ENCODE measurements at places on chromosomes 2 and 18.

- DNase-seq: no peak
These were observed 39.6 kb upstream of the PDK1 start for GRCh38 chr2:172516299-172516698.

- no peak for DNase-seq
These were observed 42.6 kb downstream of the PNO1 start for GRCh38 chr2:68200157-68200787.

DNA sequence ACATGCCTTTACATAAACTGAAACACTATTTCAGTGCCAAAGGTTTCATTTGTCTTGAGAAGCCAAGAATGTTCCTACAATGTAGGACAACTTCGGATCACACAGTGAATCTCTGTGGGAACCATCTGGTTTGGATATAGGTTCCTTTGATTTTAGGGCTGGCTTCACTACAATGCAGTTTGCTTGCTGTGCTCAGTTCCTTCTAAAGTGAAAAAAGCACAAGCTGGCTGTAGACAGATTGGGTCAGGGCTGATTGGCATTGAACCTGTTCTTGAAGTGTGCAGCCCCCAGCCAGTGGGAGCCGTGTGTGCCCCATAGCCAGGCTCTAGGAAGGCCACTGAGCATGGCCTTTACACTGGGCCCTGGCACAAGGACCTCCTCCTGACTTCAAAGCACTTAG, 167.9 kb upstream of the HNRNPA3 start:
- DNase-seq: no peak

- no peak for DNase-seq
These were observed 13.6 kb downstream of the STPG4 start for GRCh38 chr2:47141520-47141919.

GRCh38 chr18:51789871-51790270, 550.1 kb upstream of the DCC start:
- DNase-seq: no peak

- DNase-seq: no peak
These were observed 138.4 kb upstream of the COL3A1 start for GRCh38 chr2:188835821-188836220.

- DNase-seq: no peak
These were observed 192.4 kb downstream of the AFF3 start for GRCh38 chr2:99949963-99950362.

GRCh38 chr18:12996661-12997292, 5.6 kb downstream of the CEP192 start:
- DNase-seq: no peak

DNA sequence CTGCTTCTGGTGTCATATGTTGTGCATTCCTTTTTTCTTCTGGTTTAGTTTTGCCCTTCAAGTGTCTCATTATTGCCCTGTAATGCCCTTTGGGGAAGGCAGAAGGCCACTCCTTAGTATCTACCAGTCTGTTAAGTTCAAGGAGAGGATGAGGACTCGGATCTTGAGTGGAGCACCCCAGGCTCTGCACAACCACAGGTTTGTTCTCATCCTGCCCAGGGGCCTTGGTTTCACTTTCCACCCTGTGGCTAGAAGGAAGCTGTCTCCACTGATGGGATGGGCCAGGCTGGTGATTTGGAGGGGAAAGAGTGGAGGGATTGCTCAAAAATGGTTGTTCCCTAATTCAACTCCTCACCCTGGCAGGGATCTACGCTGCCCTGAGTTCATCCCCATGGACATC, 30.2 kb upstream of the RAB11FIP5 start:
- DNase-seq: no peak

- DNase-seq: no peak
These were observed 86.8 kb upstream of the TFPI start for GRCh38 chr2:187640926-187641510.

DNA sequence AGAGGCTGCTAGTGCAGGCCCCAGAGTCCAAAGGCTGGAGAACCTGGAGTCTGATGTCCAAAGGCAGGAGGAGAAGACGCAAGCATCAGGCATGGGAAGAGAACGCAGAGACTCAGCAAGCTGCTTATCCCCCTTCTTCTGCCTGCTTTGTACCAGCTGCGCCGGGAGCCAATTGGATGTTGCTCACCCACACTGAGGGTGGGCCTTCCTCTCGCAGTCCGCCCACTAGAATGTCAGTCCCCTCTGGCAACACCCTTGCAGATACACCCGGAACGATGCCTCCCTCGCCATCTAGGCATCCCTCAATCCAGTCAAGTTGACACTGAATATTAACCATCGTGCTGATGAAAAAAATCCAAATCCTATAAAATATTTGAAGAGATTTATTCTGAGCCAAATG, 141.6 kb downstream of the TWIST2 start:
- no peak for DNase-seq

- DNase-seq: no peak
These were observed 122.4 kb upstream of the ZNF236 start for GRCh38 chr18:76699923-76700322.

- no peak for DNase-seq
These were observed 65.2 kb upstream of the RNF152 start for GRCh38 chr18:61957801-61958516.

DNA sequence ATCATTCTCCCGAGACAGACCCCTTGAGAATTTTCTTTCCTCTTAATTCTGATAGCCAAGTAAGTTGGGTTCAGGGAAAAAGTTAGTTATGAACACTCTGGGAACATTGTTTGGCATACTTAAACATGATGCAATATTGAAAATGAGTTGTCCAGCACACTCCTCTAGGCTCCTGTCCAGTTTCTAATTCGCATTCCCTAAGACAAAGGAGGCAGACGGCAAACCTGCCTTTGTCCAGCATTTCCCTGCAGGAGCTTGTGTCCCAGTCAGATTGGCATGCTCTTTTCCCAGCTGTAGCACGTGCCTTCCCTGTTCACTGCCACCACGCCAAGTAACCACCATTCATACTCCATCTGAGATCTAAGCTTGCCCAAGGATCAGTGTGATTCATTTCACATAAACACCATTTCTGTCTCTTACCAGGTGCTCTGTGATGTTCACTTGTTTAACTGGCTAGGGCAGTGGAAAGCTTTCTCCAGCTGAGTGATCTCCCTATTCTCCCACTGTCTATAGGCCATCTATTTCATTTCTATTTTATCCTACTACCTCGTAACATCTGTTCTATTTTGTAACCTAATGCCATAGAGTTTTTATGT, 150.0 kb upstream of the EPB41L3 start:
- DNase-seq: no peak

- peak; percentile 58 for DNase-seq
These were observed 6.8 kb upstream of the SNED1 start for GRCh38 chr2:240991378-240992263.

DNA sequence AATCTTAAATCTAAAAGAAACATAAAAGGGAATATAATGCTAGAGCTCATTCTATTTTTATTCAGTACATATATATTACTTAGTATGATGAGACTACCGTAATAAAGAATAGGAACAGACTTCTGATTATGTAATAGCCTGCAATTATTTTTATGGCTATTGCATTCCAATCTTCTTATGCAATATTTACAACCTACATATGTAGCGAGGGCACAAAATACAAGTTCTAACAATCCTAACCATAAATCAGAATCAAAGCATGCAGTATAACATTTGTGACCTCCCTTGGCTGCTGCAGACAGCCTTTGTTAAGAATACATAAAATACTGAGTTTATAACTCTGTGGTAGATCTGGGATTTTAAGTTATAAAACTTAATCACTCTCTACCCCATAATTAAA, 177.6 kb downstream of the BABAM2 start:
- DNase-seq: no peak

- no peak for DNase-seq
These were observed 15.9 kb upstream of the SEC11C start for GRCh38 chr18:59123588-59124369.

- DNase-seq: no peak
These were observed 72.2 kb upstream of the MAP2 start for GRCh38 chr2:209351636-209352035.

- DNase-seq: no peak
These were observed 132.1 kb downstream of the GBX2 start for GRCh38 chr2:236036045-236036444.

DNA sequence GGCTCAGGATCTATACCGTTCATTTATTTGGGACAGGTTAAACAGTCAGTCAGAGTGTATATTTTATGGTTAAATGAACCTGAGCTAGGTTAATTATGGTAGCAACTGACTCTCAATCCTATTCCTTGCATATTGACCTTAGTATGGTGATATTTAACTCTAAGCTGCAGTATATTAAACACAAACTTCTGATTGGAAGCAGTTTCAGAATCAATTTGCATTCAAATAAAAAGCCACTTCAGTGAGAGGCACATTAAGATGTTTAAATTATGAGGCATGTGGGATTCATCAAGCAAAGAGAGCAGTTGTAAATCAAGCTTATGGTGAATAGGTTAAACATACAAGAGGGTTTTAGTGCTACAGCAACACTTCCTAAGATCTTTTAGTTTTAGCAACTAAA, 40.4 kb downstream of the FRZB start:
- DNase-seq: no peak

- DNase-seq: no peak
These were observed 62.8 kb downstream of the PXDN start for GRCh38 chr2:1681323-1682180.

GRCh38 chr18:15005313-15006130, 257.6 kb downstream of the ANKRD30B start:
- DNase-seq: no peak
